Dorsolateral prefrontal cortex (tissue), 122 donors: ENCODE measurements at places on chromosomes 2 and 18.

- no peak for DNase-seq
These were observed 941.1 kb upstream of the FANCL start for GRCh38 chr2:59182249-59182648.

DNA sequence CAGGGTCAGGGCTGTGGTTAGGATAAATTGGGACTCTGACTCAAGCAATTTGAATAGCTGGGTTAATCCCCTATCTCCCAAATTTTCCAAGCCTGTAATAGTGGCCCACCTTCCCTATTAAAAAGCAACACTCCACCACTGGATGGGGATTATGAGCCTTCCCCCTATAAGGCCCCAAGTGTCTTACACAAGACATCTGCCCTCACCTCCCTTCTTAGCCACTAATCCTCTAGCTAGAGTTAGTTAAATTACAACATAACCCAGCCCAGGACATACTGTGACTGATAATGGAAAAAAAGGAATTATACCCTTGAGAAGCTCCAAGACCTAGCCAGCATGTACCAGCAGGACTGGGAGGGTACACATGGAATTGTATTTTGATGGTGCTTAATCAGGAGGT, 190.4 kb downstream of the NRP2 start:
- no peak for DNase-seq

- no peak for DNase-seq
These were observed 95.1 kb upstream of the RFX8 start for GRCh38 chr2:101569886-101570520.

DNA sequence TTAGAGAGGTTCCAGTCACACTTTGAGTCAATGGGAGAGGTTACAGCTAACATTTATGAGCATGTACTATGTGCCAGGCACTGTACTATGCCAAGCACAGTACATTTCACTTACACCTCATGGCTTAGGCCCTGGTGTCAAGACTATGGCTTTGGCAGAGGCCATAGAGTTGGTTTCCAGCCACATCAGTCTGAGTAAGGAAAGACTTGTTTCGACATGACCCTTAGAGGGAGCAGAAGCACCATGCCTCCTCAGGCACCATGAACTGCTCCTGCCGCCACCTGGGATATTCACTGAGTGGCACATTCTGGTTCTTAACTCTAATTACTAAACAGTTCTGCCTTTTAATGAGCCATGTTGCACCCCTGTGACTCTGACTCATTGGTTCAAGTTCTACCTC, 12.7 kb downstream of the DGUOK start:
- no peak for DNase-seq

- DNase-seq = no peak
These were observed 119.6 kb downstream of the MTX2 start for GRCh38 chr2:176388861-176389260.

- DNase-seq = no peak
These were observed 167.7 kb downstream of the VAPA start for GRCh38 chr18:10081492-10081891.

DNA sequence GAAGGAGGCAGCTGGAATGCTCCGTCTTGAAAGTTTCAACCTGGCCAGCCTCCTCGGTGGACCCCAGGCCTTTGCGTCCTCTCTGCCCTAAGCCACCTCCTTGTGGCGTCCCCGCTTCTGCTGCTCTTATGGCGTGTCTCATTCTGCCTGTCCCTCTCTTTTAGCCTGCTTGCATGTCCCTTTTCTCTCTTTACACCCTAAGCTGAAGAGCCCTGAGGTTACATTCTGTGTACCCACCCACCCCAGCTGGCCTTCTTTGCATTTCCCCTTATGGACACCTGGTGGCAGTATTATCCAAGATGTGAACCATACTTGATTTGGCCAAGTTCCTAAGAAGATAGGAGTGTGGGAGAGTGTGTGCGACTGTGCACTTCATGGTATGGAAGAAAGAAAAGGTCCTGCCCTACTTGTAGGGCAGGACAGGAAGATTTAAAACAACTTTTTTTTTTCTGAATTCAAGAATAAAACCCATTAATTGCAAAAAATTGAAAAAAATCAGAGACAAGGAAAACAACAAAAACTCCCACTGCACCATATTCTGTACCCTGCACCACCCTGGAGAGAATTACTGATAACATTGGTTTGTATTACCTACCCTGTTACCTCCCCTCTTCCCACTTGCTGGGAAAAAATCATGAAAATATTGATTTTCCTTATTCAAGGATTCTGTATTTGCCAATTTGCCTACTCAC, 77.4 kb downstream of the DYSF start:
- DNase-seq = no peak

DNA sequence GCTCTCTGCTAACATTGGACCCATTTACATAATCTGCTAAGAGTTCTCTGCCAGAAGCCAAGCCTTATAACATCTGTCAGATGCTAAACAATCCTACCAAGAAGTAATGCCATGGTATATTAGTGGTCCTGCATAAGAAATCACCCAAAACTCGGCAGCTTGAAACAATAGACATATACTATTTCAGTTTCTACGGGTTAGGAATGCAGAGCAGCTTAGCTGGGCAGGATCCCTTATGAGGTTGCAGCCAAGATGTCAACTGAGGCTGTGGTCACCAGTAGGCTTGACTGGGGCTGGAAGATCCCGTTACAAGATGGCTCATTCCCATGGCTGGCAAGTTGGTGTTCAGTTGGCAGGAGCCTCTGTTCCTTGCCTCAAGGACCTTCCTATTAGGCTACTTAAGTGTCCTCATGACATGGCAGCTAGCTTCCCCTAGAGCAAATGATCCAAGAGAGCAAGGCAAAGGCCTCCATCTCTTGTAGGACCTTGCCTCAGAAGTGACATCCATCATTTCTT, 25.1 kb upstream of the SOS1 start:
- no peak for DNase-seq
